ENCODE measurements at places on chromosomes 3 and 15.

- no peak for DNase-seq
Measured at GRCh38 chr3:37856381-37856780, 5.3 kb upstream of the CTDSPL start.

DNA sequence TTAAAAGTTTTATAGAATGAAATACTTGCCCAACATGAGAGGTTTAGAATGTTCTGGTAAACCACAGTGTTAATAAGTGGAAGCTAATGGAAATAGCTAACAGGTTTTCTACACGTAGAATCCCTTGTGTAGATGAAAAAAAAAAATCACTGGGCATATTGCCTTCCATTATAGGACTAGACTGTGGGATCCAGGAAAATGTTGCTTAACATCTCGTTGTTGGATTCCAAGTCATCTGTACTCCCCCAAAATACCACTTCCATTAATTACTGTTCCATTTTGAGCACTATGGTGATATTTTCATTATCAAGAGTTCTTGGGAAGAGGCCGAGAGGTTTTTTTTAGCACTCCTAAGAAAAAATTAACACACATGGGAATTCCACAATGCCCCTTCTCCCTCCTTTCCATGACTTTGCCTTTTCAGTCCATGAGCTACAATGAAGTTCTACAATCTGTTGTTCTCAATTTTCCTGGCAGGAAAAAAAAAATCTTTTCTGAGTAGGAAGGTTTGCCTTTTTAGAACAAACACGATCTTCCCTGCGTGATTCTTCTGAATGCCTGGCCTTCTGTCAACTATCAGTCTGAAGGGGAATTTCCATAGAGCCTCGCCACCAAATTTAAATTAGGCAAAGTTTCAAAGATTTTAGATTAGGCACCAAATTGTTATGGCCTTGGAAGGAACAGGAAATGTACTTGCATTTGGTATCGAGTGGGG, 74.4 kb upstream of the CTDSPL start:
- DNase-seq = no peak

GRCh38 chr15:93050648-93051047, 38.4 kb downstream of the RGMA start:
- DNase-seq = no peak

DNA sequence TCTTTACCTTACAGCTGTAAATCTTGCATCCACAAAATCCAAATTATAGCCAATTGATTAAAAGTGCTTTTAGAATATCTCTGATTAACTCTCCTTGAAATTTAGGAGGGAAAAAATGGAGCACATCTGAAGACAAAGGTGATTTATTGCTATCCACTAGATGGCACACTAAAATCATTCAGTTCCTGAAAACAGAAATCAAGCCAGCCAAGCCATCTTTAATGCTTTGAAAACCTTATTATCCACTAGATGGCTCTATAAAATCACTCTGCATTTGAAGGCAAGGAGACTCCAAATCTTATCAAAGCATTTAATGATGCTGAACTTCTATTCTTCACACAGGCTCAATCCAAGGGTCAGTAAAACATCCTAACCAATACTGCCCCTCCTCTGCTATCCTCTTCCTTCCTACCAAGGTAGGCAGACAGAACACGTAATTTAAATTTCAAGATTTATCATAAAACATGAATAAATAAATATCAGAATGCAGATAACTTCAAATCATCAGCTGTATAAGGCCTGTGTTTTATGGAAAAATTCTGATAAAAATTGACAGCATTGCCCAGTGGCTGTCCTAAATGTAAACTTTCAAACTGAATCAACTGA, 48.4 kb downstream of the GOLIM4 start:
- no peak for DNase-seq

GRCh38 chr3:147369231-147369630, 37.1 kb downstream of the ZIC4 start:
- no peak for DNase-seq

DNA sequence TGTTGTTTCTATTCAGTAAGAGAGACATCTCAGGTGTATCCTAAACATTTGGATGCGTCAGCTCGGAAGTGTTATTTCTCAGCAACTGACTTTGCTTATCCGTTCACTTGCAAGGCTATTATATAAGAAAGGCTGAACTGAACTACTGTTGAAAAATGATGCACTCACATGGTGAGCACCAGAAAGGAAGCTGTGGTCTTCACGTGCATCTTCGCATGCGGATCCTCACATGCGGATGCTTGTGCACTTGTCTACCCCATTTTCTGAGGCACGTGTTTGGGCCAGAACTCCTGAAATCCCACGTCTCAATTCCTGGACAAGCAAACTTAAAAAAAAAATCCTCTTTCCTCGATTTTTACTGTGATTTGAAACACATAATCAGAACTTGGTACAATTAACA, 63.2 kb downstream of the PDZRN3 start:
- no peak for DNase-seq

GRCh38 chr3:148477375-148477774, 220.3 kb upstream of the AGTR1 start:
- DNase-seq = no peak

DNA sequence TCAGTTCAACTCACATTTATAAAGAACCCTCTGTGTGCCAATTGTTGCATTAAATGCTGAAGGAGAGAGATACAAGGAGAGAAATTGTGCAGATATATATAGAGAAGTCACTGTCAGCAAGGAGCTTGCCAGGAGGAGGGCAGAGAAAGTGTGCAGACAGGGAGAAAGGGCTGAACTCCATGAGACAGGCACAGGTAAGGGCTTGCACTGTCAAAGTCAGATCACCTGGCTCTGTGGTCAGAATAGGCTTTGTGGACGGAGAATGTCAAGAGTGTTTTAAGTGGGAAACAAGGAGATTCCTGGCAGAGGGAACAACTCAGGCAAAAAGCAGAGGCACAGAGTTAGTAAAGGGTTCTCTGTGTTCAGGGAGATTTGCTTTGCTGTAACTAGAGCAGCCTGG, 303.0 kb upstream of the TPRG1 start:
- DNase-seq = no peak

DNA sequence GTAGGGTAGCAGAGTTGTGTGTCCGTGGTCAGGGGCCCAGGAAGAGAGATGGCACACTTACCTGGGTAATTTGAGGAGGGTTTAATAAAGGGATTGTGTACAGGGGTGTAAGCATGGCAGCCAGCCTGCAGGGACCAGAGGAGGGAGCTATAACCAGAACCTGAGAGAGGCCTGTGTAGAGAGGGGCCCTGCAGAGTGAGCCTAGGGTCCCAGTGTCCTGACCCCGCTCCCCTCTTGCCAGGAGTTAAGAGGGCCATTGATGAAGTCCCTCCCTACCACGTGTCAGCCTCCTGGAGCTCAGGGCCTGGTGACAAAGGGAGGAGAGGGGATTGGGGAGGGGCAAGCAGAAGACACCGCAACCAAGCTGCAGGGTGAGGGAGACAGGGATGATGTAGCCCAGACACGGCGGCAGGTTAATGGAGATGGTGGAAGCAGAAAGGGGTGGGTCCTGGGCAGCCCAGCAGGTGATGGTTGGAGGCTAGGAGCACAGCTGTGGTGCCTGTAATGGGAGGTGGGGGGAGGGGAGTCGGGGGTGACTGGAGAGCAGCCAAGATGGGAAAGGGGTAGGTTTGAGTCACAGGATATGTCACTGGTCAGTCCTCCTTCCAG, 165.4 kb upstream of the TOPAZ1 start:
- no peak for DNase-seq

- no peak for DNase-seq
Measured at GRCh38 chr3:14295037-14295436, 107.4 kb upstream of the SLC6A6 start.

DNA sequence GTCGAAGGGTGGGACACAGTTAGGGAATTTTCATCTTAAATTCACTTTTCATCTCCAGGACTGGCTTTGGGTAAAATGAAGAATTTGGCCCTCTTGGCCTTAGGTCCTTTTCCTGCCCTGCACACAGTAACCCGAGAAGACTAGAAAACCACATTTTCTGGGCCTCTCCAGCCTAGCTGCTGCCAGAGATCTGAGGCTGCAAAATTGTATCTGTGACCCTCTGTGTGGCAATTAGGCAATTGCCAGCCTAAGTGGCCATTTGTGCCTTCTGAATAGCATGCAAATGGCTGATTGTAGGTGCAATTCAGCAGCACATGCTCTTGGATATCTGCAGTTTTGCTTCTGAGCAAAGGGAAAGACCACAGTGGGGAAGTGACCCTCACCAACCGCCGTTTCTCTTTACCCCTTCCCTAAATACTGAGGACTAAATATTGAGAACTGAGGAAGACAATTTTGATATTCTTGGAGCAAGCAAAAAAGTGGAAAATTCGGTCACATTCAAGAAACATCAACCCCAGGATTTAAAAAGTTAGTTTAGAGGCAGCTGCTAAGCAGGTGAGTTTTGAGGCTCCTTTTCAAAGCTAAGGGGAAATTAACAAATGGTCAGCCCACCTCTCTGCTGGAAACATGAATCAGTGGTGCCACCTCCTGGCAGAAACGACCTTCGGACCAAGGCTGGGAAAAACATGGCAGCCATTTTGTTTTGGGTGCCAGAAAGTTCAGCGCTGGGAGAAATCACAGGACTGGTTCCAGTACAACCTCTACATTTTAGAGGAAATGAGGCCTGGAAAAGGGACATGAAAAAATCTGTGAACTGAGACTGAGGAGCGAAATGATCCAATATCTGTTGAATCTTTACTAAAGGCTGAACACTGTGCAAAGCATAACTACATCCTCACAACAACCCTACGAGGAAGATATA, 56.6 kb upstream of the PRTG start:
- DNase-seq = no peak

DNA sequence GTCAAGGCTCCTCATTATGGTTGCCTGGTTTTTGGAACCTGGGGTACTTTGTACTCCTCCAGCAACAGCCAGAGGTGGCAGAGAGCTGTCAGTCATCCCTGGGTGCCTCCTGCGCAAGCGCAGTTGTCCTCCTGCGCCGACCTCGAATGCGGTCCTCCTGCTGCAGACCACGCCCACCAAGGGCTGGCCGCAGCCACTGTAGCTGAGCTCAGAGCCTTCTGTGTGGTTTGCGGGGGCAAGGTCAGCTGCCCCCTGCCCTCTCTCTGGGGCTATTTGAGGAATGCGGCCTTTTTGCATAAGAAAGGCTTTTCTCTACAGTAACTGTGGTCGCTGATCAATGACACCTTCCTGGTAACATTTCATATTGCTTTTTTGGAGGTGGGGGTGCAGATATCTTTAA, 131.3 kb upstream of the SNRPN start:
- DNase-seq = no peak

DNA sequence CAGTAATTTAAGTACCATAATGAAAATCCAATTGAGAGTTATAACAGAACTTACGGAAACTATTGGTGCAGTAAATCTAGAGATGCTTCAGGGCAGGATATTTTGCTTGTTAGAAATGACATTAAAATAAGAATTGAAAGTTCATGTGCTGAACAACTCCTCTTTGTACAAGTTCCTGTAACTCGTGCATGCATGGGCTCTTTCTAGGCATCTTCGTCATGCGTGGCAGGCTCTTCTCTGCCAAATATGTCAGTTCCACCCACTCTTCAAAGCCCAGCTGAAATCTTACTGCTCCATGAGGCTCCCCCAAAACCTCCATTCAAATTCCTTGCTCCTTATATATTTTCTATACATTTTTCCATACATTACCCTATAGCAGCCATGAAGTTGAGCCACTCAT, 48.7 kb downstream of the FBN1 start:
- no peak for DNase-seq

GRCh38 chr3:80239301-80239700, 471.5 kb upstream of the ROBO1 start:
- DNase-seq = no peak

- DNase-seq = no peak
Measured at GRCh38 chr15:99238849-99239248, 10.5 kb downstream of the TTC23 start.

DNA sequence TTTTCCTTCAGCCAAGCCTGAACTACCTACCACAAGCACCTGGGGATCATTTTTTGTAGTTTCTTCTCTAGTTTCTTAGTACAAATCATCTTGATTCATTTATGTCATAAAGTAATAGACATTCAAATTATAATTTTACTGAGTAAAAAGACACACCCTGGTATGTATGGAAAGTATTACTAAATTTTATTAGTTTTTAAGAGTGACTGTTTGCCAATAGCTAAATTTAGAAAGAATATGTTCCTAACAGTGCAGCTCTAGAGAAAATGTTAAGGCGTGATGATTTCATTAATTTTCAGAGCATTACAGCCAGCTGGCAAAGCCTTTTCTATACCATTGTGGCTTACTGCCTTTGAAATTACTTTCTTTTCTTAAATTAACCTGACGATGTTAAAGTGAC, 612.0 kb upstream of the KCNMB2 start:
- DNase-seq = no peak

DNA sequence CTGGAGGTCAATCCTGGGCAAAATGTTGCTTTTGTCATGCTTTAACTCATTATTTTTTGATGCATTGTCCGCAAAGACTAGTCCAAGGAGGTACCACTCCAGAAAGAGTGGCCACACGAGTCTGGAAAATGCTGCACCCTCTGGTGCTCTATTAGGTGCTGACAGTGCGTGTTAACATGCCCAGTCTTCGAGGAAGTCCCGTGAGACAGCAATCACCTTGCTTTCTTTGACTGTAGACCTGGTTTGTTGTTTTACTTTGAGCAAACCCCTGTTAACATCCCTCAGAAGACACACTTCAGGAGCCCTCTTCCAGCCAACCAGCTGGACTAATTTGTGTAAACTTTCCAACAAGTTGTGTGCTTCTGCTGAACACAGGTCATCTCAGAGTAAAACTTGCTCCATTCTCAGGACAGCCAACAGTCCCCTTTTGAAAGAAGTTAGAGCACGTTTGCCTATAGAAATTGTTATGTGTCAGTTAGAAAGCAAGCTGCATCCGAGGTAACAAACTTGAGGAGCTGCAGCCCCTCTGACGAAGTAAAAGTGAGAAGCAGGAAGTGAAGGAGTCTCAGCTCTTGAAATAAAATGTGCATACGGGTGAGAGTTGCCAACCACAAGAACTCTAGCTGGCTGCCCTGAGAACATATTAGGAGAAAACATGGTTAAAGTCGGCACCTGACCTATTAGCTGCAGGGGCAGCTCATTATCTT, 205.0 kb downstream of the LPP start:
- DNase-seq = no peak

GRCh38 chr3:183764847-183765731, 60.3 kb downstream of the MAP6D1 start:
- no peak for DNase-seq

DNA sequence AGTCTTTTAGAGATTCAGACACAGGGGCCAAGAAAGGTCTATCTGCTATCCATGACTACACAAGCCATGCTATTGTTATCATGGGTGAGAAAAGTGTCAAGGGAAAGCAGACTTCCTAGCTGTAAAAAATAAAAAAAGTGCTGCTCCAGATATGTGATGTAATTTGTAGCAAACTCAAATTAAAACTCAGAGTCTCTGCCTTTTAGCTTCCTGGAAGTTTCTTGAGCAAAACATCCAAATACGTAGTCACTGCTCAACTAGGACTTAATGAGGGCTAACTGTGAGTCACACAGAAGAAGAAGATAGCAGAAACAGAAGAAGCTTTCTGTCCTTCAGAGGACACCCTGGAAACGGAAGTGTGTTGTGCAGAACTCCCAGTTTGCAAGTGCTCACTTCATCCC, 393.4 kb upstream of the NR2F2 start:
- DNase-seq = no peak

- DNase-seq = peak; percentile 35
Measured at GRCh38 chr15:44066211-44066827, 128.8 kb downstream of the FRMD5 start.

GRCh38 chr3:123339302-123339701, 109.6 kb downstream of the ADCY5 start:
- no peak for DNase-seq

GRCh38 chr3:138835397-138835757, 649 bp upstream of the PIK3CB start:
- no peak for DNase-seq

- DNase-seq = no peak
Measured at GRCh38 chr15:98745650-98746374, 97.5 kb downstream of the IGF1R start.

- no peak for DNase-seq
Measured at GRCh38 chr15:94965593-94965992, 734.2 kb downstream of the MCTP2 start.
